Activated CD4-positive, alpha-beta T cell treated with anti-CD3 and anti-CD28 coated beads for 4 hours (primary cell): ENCODE measurements at places on chromosomes 11 and 22.

GRCh38 chr11:112163875-112164685 is at the start of gene IL18:
TSS of gene IL18 (minus strand) at chr11:112164094. CDS start at chr11:112155053, 9,041 bp downstream.
- no peak for DNase-seq

DNA sequence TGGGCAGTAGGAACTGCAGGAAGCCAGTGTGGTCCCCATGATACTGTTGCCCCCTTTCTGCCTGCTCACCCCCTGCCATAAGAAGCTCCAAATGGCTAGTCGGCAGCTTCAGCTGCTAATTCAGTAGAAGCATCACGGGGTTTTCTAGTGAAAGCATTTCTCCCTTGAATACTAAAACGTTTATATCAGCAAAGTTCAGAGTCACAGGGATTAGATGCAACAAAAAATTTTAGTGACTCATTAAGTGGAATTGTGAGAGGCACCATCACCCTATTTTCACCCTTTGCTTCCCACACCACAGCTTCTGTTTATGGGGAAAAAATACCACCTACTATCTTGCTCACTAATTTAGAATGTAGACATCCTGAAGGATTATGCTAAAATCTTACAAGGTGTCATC is 25.2 kb downstream of the RAB39A start:
- DNase-seq = no peak

DNA sequence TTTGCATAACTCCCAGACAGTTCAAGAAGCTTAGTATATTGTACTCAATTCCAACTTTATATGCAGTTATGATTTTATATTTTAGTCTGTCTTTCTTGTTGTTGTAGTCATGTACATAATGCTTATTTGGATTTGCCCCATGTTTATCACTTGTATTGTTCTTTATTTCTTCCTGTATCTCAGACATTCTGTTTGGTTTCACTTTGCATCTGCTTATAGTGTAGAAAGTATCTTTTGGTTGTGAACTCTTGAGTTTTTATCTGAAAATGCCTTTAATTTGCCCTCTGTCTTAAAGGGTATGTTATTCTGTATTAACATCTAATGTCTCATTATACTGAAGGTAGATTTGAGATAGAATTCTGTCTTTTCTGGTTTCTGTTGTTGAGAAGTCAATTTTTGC is 275.4 kb downstream of the DYNC2H1 start:
- DNase-seq = no peak

- DNase-seq = no peak
These were observed 6.7 kb downstream of the OR6M1 start for GRCh38 chr11:123799438-123799837.

- no peak for DNase-seq
These were observed 152.2 kb downstream of the ADAMTS15 start for GRCh38 chr11:130600616-130601015.

- DNase-seq = no peak
These were observed 381.4 kb downstream of the BRD1 start for GRCh38 chr22:49446145-49446758.

- no peak for DNase-seq
These were observed 588.0 kb downstream of the SOX6 start for GRCh38 chr11:15768321-15768720.

GRCh38 chr11:116718955-116719501 is 53.8 kb downstream of the BUD13 start:
- DNase-seq = no peak

GRCh38 chr11:106495046-106495445 is 417.6 kb downstream of the AASDHPPT start:
- no peak for DNase-seq

DNA sequence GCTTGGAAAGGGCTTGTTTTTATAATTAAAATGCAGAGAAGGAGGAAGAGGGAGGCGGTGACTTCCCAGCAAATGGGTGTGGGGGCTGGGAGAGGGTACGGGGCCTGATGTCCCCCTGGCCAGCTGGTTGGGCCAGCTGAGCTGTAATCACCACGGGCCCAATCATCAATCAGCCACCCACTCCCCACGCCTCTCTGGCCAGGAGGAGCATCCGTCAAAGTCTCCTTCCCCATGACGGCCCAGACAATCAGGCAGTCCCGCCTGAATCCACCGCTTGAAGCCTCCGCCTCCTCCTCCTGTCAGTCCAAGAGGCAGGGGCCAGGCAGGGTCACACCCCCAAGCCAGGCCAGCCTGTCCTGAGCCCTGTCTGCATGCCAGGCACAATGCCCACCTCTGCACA is 13.3 kb upstream of the CABP7 start:
- no peak for DNase-seq

- no peak for DNase-seq
These were observed 49.1 kb upstream of the CD5 start for GRCh38 chr11:61053191-61053590.

DNA sequence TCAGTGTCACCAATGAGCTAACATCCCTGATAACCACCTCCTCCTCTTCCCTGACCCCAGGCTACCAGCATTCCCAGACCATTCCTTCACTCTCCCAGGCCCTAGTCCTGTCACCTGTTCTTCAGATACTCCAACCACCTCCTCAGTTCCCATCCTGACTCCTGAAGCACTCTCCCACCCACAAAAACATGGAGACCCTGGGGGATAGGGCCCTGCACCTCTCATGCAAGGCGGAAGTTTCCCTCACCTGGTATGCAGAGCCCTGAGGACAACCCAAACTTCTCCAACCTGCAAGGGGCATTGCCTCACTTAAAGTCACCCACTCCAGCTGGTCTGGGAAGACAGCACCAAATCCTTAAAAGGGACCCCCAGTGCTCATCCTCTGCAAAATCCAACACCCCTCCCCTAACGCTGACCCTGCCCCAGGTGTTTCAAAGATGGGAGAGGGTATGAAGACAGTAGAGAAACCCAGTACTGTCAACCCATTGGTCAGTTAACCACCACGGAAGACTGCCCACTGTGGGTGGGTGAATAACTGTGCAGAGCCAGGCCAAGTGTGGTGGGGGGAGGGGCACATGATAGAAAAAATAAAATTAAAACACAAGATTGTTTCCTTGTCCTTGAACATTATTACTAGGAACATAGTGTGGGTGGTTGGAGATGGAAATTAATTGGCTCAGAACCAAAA is 1.4 kb downstream of the TNKS1BP1 start:
- no peak for DNase-seq

DNA sequence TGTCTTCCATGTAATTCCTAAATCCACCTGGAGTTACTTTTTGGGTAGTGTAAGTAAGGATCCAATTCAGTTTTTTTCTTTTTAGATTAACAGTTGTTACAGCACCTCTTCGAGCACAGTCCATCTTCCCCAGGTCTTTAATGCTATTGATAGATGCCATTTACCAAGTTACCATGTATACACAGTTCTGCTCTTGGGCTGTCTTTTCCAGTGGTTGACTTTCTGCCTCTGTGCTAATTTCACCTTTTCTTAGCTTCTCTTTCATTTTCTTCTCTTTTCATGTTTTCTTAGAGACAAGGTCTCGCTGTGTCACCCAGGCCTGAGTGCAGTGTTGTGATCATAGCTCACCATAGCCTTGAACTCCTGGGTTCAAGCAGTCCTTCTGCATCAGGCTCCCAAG is 12.0 kb downstream of the ATXN10 start:
- no peak for DNase-seq

GRCh38 chr11:102664001-102664752 is 39.0 kb upstream of the MMP20 start:
- DNase-seq = no peak

DNA sequence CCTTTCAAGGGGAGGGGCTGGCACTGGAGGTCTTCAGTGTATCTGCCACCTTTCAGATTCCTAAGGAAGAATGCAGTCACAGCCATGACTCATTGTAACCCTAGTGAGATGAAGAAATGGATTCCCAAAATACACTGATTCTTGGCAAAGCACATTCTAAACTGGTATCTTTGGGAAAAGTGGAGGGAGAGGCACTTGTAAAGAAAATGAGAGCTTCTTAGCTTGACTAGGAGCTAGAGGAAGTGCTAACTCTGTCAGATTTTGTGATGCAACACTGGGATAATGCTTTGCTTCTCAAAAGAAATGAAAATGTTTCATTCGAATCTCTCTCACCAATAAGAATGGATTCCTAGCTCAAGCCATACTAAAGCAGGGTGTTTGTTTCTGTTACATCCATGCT is 14.3 kb downstream of the NRIP3 start:
- no peak for DNase-seq

- peak; percentile 89 for DNase-seq
These were observed at the start of gene PRDX5 for GRCh38 chr11:64317961-64318765. TSS of gene PRDX5 (plus strand) at chr11:64318121. CDS start at chr11:64318216, 95 bp downstream.

- DNase-seq = peak; percentile 9
These were observed 52.6 kb upstream of the NAV2 start for GRCh38 chr11:19660076-19660475.

GRCh38 chr11:110295086-110295485 is 1.3 kb downstream of the RDX start:
- no peak for DNase-seq

DNA sequence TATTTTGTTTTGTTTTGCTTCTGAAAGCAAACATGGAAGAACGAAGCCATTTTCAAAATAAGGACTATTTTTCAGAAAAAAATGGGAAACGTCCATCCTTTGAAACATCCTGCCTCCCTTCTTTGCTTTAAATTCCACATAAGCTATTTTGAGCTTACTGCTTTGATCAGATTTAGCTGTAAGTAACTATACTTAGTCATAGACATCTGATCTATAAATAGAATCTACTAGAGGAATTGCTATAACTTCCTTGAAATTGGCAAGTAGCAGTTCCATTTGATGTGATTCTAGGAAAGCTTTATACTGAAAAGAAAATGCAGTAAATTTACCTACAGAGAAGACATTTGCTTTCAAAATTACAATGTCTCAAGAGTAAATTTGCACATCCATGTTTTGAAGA is 305.8 kb downstream of the TTC28 start:
- DNase-seq = no peak

DNA sequence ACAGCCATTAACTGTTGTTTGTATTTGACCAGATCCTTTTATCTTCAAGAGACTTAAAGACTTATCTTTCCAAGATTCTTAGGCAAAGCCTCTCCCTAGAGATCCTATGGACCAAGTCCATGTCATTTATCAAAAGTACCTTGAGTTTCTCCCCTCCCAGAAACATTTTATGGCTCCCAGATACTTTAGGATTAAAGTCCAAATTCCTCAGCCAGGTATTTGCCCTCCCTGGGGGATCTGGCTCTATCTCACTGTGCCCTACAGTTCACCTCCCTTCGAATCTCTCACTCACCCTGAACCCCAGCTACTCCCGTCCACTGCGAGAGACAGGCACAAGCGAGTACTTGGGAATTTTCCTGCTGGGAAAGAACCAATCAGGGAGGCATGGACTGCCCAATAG is 11.9 kb downstream of the MS4A8 start:
- no peak for DNase-seq

DNA sequence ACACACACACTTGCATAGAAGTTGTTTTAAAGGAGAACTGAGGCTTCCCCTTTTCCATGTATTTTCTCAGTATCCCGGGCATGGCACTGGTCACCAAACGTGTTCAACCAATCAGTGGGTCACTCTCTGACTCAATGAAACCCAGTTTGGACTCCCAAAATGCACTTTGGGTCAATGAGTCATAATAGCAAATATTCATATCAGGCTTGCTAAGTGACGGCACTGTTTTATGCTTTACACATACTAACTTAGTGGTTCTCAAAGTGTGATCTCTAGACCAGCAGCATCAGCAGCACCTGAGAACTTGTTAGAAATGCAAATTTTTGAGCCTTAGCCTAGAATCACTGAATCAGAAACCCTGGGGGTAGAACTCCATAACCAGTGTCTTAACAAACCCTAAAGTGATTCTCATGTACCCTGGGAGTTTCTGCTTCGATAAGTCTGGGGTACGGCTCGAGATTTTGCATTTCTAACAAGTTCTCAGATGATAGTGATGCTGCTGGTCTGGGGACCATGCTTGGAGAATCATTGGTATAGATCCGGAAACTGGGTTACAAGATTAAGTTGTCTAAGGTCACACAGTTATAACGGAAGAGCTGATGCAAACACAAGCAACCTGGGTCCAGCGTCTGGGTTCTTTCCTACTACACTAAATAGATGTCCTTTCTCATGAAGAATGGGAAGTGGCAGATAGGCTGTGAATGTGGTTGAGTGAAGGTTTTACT is 35.6 kb downstream of the ETS1 start:
- no peak for DNase-seq

DNA sequence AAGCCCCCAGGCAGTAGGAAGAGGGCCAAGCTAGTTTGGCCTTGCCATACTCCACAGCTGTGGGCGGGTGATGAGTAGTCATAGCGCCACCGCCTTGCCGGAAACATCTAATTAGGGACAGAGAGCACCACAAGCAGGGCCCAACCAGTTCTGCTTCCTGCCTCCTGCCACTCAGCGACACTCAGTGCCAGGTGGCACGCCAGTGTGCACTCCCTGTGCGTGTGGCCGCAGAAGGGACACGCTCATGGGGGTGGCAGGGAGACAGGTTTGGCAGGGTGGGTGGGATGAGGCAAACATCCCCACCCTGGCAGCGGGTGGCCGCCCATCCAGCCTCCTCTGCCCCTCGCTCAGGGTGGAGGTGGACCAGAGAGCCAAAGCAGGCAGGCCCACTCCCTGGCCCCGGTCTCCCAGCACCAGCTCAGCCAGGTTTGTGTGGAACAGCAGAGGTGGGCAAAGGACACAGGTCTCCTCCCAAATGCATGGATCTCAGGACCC is 4.9 kb downstream of the OVOL1 start:
- peak; percentile 26 for DNase-seq

DNA sequence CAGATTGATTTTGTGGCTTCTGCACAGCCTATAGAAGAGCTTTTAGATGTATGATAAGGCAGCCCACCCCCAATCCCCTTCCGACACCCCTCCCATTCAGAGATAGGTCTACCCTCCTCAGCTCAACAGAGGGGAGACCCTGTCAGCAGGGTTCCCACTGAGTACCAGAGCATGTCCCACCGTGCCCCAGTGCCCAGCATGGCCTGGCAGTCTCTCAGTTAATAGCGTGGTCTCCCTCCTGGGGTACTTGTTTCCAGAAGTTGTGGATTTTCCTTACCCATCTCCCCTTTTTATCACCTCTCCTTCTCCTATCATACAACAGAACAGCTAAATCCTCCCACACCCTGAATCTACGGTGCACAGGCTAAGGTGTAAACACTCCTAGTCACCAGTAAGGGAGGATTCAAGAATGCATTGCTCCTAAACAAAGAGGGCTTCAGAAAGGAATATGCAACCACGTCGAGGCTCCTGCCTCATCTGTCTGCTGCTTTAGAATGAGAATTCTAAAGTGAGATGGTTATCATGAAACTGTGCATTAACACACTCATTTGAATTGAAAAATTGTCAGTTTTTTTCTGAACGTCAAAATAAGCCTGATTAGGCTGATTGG is 6.7 kb downstream of the PLAAT2 start:
- no peak for DNase-seq

DNA sequence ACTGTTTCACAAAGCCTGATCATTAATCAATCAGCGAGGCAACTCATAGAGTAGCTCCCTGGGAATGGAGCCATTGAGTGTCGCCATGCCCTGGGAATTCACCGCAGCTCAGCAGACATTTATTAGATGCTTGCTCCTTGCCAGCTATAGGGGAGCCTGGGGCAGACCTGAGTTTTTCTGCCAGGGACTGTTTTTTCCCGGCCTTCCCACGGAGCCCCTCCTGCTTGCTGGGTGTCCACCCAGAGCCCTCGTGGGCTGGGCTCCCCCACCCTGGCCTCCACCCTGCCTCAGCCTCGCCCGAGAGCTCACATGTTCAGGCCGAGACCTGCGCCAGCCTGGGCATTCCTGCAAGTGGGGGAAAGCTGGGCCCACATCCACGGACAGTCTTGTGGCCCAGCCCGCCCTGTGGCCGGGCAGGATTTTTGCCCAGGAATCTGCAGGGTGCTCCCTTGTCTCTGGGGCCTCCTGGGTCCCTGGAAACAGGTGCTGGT is 64.9 kb downstream of the SMIM38 start:
- no peak for DNase-seq

- no peak for DNase-seq
These were observed 1.1 kb downstream of the LRP4 start for GRCh38 chr11:46917109-46917761.

GRCh38 chr22:39942439-39943230 is 17.6 kb upstream of the TMA7B start:
- DNase-seq = no peak
